NCI-H1048 (cell line): ENCODE measurements at places on chromosomes 5 and 9.

GRCh38 chr5:124663101-124663506 lies 83.3 kb downstream of the ZNF608 start:
- DNase-seq: peak; percentile 37

DNA sequence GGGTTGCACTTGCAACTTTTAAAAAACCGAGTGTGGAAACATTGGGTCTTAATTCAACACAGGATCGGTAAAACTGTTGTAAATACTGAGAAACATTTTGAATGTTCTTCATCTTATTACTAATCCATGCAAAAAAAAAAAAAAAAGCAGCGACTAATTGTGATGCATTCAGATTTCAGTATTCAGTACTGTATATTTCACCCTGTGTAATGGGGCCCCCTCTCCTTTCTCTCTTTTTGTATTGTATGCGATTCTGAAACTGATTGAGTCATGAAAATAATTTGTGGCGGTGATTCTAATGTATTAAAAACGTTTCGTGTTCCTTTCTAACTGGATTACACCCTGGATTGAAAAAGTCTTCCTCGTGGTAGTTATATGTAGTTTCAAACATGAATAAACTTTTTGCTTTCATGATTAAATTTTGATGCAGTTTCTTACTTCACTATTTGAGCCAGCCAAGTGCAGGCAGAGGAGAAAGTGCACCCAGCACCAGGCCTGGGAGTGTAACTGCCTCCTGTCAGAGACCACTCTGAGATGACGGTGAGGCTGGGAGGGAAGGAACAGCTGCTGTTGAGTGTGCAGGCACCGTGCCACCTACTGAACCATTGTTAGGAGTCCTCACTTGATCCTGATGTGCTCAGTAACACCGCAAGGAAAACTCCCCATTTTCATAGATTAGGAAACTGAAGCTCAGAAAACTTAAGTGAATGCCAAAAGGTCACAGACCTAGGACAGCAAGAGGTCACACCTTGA lies 220.0 kb downstream of the PBX3 start:
- DNase-seq: no peak

DNA sequence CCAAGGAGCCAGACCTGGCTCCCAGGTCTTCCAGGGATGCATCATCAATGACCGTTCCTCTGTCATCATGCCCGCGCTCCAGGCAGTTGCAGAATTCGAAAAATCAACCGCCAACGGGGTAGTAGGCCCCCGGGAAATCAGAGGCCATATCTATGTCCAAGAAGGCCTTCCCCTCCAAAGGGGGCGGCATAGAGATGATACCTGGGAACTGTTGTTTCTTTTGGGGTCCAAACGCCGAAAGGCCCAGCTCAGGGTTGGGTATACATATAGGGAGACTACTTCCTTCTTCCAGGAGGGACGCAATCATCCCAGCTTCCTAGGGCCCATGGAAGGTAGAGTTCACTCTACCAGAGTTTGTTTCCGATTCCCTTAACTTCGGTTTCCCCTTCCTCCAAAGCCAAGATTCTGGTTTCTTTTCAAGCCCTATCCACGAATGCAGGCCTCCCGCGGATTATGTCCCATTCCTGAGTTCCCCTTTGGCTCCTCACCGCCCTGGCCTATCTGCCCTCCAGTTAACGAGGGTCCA lies 754 bp downstream of the DCAF12 start:
- no peak for DNase-seq

GRCh38 chr5:98570010-98570409 lies 203.5 kb upstream of the RGMB start:
- DNase-seq: no peak

DNA sequence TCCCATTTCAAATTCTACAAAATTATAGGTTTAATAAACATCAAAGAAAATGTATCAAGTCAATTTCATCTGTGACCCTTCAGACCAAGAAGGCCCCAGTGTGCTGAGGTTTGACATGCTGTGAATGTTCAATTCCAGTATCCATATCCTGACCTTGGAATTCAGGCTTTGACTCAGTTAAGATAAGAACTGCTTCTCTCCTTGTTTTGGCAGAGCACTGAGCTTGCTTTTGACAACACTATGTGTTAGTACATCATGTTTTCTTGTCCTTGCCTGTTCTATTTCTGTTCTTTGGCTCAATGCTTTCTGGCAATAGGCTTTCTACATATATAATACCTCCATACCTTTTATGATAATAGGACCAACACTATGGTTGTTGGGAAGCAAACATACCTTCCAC lies 105.6 kb downstream of the PLCXD3 start:
- DNase-seq: no peak

GRCh38 chr5:121100931-121101330 lies 636.8 kb downstream of the PRR16 start:
- DNase-seq: no peak

GRCh38 chr5:177471610-177472356 lies 1.7 kb downstream of the DBN1 start:
- DNase-seq: no peak

- no peak for DNase-seq
These were observed 75.8 kb downstream of the AK8 start for GRCh38 chr9:132802121-132802795.

- no peak for DNase-seq
These were observed 8.6 kb downstream of the KLHL9 start for GRCh38 chr9:21326526-21327139.

DNA sequence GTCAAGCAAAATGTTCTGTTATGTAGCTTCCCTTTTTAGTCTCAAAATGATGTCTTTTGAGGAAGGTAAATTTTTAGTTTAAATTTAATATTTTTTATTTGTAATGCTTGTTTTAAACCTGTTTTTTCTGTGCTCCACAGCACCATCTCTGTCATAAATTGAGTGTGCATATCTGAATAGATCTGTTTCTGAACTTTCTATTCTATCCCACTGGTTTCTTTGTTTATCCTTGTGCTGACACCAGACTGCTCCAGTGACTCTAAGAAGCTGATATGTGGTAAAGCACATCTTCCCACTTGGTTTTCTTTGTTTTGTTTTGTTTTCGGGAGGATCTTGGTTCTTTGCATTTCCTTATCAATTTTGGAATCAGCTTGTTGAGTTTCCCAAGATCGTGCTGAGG lies 7.1 kb upstream of the RNF145 start:
- DNase-seq: no peak

DNA sequence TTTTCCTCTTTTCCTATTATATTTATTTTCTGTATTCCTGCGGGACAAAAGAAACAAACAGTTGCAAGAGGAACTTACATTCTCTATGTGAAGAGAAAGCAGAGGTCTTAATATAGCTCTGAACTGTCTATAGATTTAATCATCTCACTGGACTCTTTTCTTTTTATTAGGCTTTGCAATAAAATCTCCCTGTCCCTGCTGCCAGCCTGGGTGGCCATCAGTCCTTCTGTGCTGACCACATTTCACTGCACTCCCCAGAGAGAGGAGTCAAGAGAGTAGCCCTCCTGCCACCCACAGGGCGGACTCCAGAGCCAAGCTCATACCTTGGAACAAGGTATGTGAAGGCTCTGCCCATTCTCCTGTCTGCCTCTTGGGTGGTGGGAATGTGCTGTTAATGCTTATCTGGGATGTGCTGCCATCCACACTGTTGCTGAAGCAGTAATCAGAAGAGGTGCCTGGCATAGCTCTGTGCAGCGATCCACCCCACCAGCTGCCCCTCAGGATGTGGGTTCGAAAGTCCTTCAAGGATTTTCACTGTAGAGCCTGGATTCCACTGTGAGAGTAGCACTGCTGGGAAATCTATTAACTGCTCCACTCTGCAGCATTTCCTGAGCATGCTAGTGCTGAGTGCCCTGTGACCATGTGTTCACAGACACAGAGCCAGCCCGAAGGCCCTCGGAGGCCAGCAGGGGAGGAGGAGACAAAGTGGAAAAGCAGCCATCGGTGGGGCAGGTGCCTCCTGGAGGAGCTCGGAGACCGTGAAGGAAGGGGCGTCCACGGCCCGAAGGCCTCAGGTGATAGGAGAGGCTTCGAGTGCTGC lies 334.6 kb downstream of the MED10 start:
- no peak for DNase-seq

- DNase-seq: no peak
These were observed 57.8 kb upstream of the CHD1 start for GRCh38 chr5:98986587-98986986.

DNA sequence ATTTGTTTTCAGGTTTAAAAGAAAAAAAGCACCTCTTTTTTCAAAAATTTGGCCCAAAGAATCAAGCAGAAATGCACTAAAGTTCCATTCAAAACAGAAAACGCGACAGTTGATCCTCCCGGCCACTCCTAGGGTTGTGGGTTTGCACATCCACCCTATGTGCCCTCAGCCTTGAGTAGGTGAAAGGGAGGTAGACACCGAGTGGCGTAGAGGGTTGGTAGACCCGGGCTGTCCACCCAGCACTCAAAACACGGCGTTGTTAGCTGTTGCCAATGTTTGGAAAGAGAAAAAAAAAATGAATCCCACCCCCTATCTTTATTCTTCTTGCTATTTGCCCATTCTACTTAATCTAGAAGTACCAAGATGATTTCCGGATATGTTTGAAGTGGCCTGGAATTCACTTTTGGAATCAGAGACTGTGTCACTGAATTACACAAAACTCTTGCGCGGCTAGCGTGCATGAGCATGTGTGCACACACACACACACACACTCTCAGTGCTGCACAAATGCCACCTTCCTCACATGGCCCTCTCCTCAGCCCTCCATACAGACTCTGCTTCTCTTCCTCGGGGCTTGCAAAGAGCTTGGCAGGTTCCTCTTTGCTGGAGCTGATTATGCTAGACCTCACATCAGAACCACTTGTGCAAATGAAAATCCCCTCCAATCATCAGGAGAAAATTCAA lies 110.2 kb upstream of the HAND1 start:
- DNase-seq: no peak

- no peak for DNase-seq
These were observed 34.9 kb upstream of the ATP6V1G1 start for GRCh38 chr9:114552706-114553105.

DNA sequence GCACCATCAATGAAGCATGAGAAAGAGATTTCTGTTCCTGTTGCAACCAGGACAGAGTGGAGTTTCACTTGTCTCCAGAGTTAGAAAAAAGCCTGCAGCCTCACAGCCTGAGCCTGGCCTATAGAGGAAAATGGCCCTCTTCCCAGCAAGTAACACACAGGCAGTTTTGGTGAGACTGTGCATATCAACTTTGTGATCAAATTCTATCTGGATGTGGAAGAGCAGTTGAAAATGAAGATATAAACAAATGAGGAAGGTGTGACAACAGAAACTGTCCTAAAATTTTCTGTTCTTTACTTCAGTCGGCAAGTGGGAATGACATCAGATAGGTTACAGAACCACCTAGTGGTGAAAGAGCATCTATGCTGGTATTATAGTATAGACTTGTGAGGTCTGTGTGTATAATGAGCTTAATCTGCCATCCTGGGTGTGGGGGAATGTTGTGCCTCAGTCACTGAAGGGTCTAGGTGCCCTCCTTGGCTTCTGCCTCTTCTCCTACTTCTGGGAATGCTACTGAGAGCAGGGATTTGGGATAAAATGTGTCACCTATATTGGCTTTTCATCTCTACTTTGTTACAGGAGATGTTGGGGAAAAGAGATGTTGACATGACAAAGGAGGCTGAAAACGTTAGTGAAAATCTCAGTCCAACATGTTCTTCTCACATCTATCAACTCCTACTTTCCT lies 28.2 kb downstream of the YIPF5 start:
- no peak for DNase-seq

- DNase-seq: no peak
These were observed 31.7 kb downstream of the MAPKAP1 start for GRCh38 chr9:125674981-125675973.

GRCh38 chr9:101460965-101461364 lies 25.4 kb upstream of the ALDOB start:
- no peak for DNase-seq

- DNase-seq: no peak
These were observed 14.2 kb upstream of the CAST start for GRCh38 chr5:96648023-96648422.

- DNase-seq: no peak
These were observed 46.7 kb upstream of the MACIR start for GRCh38 chr5:103211576-103212561.

DNA sequence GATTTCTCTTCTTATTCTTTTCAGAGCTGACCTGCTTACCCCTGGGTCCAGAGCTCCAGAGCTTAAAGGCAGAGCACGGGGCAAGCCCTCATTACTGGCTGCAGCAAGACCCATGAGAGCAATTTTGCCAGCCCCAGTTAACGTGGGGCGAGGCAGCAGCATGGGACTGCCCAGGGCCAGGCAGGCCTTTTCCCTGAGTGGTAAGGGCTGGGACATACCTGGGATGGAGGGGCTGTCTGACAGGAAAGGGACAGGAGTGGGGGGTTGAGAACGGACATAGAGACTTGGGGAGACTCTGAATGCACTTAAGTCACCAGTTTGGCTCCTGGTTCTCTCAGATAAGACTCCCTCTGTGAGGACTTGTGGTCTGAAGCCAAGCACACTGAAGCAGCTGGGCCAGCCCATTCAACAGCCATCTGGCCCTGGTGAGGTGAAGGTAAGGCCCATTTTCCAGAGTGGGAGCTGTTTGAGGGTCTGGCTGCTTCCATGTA lies 26.2 kb downstream of the HMGXB3 start:
- DNase-seq: no peak

- no peak for DNase-seq
These were observed at the start of gene PDE4D for GRCh38 chr5:59893429-59894227. TSS of gene PDE4D (minus strand) at chr5:59893726.

DNA sequence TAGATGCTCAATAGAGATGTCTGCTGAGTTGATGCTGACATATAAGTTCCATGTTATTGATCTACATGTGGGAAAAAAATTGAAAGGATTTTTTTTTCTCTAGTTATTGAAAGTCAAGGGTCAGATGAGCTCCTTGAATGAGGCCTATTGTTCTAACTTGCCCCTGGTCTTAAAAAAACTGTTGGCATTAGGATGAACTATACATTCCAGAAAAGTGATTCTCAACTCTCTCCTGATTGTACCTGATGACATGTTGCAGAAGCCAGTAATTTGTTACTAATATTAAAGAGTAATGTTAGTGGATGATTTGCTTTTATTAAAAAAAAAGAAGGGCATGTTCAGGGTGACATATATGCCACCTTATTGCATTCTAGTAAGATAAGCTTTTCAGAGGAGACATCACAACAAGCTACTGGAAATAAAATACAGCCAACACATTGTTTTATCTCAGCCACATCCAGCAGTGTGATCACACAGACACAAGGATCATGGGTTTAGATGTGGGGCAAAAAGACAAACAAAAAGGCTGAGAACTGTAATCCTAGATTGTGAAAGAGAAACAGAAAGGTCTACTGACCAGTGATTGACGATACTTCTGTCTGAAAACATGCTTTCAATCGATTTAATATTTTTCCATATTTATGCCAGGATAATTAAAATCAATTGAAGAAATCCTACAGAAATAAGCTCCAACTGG lies 1314.1 kb upstream of the C9orf72 start:
- no peak for DNase-seq

DNA sequence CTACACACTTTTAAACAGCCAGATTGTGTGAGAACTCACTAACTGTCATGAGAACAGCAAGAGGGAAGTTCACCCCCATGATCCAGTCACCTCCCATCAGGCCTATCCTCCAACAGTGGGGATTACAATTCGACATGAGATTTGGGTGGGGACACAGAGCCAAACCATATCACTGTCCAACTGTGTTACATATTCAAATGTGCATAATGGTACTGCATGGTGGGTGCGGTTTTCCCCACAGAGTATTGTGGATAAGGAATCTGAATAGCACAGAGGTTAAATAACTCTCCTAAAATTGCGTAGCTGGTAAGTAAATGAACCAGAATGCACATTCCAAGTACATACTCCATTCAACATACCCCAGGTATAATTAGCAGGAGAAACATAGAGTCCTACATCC lies 32.1 kb downstream of the CDH6 start:
- no peak for DNase-seq
